ENCODE measurements at places on chromosomes 3 and 15.

- no peak for DNase-seq
Measured at GRCh38 chr15:51103330-51103729, 8.6 kb upstream of the TNFAIP8L3 start.

DNA sequence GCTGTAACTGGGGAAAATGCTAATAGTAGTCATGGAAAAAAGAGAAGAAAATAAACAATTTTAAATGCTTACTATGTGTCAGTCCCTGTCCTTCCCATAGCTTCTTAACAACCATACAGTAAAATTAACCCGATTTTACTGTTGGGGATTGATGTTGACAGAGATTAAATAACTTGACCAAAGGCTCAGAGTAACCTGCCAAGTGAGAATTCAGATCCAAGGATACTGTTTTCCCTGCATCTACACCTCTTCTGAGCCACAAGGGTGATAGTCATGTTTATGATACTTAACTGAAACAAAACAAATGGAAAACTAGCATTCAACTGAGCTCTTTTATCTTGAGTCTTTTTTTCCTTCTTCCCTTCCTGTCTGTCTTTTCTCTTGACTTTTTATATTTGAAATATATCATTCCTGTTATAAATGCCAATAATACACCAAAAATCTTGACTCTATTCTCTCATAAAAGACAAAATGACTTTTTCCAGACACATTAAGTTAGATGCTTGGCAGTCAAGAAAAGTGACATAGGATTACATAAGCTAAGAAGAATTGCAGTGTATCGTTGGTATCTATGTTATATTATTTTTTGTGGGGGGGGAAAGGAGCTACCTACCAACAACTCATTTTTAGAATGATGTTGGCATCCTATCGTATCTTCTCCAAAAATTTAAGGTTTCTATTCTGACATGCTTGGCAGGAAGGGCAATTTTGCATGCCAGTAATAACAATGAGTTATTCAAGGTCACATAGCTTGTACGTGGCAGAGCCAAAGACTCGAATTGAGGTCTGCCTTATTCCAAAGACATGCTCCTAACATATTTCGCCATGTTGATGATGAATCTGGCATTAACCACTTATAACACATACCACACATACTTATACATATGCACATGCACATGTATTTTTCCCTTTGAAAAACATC, 306.6 kb upstream of the KCNH8 start:
- peak; percentile 37 for DNase-seq

GRCh38 chr3:77868725-77869124, 828.8 kb downstream of the ROBO2 start:
- no peak for DNase-seq

- DNase-seq, result no peak
Measured at GRCh38 chr3:134446800-134447199, 39.0 kb downstream of the ANAPC13 start.

- no peak for DNase-seq
Measured at GRCh38 chr3:38039899-38040261, 872 bp downstream of the DLEC1 start.

- DNase-seq, result no peak
Measured at GRCh38 chr3:186180151-186180550, 71.3 kb upstream of the ETV5 start.

GRCh38 chr3:3772920-3773319, 26.3 kb upstream of the LRRN1 start:
- no peak for DNase-seq

- peak; percentile 53 for DNase-seq
Measured at GRCh38 chr15:62545467-62546227, 380.6 kb upstream of the C2CD4B start.

All from astrocyte of the cerebellum (primary cell).